CD4-positive, CD25-positive, alpha-beta regulatory T cell (primary cell): ENCODE measurements at places on chromosomes 12 and 14.

- H3K4me3 ChIP-seq, result no peak overlapping the region
- H3K27ac ChIP-seq, result no peak overlapping the region
- DNase-seq, result peak; percentile 65
- H3K36me3 ChIP-seq, result no peaks in the 10 kb centered on the region
- H3K27me3 ChIP-seq, result no peaks in the 10 kb centered on the region
Measured at GRCh38 chr12:124771462-124772288, 92.0 kb downstream of the SCARB1 start.

DNA sequence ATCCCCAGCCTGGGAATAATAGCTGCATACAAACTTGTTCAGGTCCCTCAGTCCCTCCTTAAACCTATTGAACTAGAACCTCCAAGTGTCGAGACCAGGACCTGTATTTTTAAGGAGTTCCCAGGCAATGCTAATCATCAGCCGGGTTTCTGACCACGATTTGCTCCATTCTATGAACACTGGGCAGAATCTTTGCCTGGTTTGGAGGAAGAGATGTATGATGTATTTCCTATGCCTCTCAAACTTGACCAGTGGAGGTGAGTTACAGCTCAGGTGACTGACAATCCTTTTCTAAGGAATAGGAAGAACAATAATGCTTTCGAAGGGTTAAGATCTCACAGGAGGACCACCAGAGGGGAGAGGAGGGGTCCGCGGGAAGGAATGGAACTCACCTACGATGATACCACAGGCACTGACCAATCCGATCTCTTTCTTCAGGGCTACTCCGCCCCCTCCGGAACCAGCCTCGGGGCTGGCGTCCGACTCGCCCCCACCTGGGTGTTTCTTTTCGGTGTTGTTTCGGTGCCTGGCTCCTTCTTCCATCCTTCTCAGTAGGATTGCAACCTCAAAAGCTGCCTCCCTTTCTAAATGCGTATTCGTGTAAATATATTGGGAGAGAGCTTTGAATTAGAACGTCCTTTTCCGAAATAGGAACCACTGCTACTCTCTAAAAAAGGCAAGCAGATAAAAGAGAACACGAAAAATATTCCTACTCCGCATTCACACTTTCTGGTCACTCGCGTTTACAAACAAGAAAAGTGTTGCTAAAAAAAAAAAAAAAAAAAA is 895 bp downstream of the SLC7A8 start:
- no peak overlapping the region for H3K27ac ChIP-seq

DNA sequence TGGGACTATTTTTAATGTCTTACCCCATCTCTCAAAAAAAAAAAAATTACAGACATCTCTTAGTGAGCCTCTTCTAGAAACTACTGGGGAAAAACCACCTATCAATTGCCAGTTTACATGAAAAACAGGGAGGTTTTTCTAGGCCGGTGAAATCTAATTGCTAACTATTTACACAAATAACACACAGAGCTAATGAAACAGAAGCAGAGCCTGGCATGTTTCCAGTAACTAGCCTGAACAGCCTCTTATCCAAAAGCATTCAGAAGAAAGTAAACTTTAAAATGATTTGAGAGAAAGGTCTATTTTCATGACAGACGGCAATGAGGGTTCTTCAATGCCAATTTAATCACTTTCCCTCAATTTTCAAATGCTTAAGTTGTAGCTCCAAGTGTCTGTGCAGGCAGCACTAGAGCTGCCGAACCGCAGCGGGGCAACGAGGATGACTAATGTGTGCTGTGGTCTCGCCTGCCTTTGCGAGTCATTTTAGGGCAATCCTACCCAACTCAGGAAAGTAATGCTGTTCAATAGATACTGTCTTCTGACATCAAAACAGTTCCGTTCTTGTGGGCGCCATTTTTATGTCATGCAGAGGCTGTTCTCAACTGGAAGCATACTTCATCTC is 84.6 kb downstream of the SETD3 start:
- no peaks in the 10 kb centered on the region for H3K27me3 ChIP-seq
- no peak overlapping the region for H3K27ac ChIP-seq
- no peaks in the 10 kb centered on the region for H3K4me1 ChIP-seq

DNA sequence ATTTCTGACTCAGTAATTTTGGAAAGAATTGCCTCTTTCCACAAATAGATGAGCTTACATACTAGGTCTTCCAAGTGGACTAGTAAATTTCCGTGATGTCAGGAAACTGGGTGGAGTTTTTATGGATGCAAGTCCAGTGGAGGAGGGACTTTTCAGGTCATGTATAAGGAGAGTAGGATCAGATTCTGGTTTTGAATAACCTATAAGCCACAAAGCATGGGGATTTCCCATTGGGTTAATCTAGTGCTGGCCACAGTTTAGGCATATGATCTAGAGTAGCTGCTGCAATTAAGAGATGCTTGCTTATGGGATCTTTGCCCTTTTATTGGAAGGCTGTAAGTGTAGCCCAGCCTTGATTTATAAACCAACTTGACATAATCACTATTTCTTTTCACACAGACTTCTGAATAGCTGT is 33.8 kb downstream of the STK38L start:
- no peaks in the 10 kb centered on the region for H3K36me3 ChIP-seq
- no peaks in the 10 kb centered on the region for H3K4me1 ChIP-seq
- no peak overlapping the region for H3K4me3 ChIP-seq
- DNase-seq, result no peak

DNA sequence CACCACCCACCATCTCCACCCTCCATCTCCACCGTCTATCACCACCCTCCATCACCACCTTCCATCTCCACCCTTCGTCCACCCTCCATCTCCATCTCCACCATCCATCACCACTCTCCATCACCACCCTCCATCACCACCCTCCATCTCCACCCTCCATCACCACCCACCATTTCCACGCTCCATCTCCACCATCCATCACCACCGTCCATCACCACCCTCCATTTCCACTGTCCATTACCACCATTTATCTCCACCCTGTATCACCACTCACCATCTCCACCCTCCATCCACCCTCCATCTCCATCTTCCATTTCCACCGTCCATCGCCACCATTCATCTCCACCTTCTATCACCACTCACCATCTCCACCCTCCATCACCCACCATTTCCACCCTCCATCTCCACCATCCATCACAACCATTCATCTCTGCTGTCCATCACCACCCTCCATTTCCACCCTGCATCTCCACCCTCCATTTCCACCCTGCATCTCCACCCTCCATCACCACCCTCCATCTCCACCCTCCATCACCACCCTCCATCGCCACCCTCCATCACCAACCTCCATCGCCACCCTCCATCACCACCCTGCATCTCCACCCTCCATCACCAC is 6.1 kb upstream of the CEP170B start:
- no peak for DNase-seq
- H3K27ac ChIP-seq, result no peak overlapping the region
- no peak overlapping the region for H3K4me3 ChIP-seq

DNA sequence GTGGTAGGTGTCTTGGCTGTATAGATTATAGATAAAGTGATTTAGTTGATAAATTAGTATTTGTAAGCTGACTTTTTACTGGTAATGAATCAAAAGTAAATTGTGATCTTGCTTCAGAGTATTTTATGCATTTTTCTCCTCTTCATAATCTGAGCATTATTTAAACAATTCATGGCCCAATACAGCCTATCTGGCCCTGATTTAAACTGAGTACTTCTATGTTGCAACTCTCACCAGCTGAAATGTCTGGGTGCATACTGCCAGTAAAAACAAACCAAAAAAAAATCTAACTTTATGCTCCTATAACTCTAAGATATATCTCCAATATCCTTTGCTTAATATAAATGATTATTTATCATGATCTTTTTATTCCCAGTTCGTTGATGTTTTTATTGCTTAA is 86.6 kb downstream of the MIA2 start:
- no peaks in the 10 kb centered on the region for H3K27me3 ChIP-seq
- peaks cover 38% of the 10 kb centered on the region for H3K36me3 ChIP-seq
- no peak overlapping the region for H3K4me3 ChIP-seq
- no peak overlapping the region for H3K27ac ChIP-seq
- no peak for DNase-seq

GRCh38 chr14:71960494-71961353 is 28.5 kb downstream of the RGS6 start:
- H3K4me3 ChIP-seq, result no peak overlapping the region
- H3K4me1 ChIP-seq, result no peaks in the 10 kb centered on the region
- H3K27ac ChIP-seq, result no peak overlapping the region
- peaks cover 13% of the 10 kb centered on the region for H3K27me3 ChIP-seq

- no peak for DNase-seq
- H3K4me1 ChIP-seq, result no peaks in the 10 kb centered on the region
- no peaks in the 10 kb centered on the region for H3K27me3 ChIP-seq
- H3K27ac ChIP-seq, result no peak overlapping the region
- no peak overlapping the region for H3K4me3 ChIP-seq
- no peaks in the 10 kb centered on the region for H3K36me3 ChIP-seq
Measured at GRCh38 chr12:43214166-43214565, 337.8 kb downstream of the ADAMTS20 start.

GRCh38 chr12:81174664-81175063 is 96.8 kb downstream of the ACSS3 start:
- no peaks in the 10 kb centered on the region for H3K36me3 ChIP-seq
- H3K4me1 ChIP-seq, result no peaks in the 10 kb centered on the region
- DNase-seq, result no peak
- no peak overlapping the region for H3K4me3 ChIP-seq
- H3K27me3 ChIP-seq, result no peaks in the 10 kb centered on the region
- H3K27ac ChIP-seq, result no peak overlapping the region
